ENCODE measurements at places on chromosomes 3 and 15.

DNA sequence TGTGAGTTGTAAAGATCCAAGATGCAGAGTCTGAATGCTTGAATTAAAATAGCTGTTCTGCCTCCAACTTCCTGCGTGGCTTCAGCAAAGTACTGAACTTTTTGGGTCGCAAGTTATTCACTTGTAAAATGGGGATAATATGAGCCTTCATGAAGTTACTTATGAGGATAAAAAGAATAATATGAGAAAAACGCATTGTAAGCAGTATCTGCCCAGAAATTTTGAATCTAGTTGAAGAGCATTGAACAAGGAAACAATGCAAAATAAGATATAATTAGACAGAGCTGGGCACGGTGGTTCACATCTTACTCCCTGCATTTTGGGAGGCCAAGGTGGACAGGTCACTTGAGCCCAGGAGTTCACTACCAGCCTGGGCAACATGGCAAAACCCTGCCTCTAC lies 37.8 kb downstream of the AQP9 start:
- DNase-seq: no peak

DNA sequence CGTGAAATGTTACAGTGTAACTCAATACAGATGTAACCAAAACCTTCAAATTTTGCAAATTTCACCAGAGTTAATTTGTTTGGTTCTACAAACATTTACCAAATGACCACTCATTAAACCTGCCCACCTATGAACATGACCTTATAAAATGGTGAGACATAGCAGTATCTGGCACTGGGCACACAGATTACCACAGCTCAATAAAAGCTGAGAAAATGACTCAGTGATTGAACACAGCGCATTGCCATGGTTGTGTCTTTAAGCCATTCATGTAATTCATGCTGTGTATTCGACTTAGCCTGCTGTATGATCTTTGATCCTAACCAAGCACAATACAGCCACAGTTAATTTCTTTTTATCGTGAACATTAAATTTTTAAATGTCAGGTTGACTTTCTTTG lies 11.3 kb downstream of the PPARG start:
- no peak for DNase-seq

GRCh38 chr15:39392469-39393047 lies 188.3 kb upstream of the THBS1 start:
- no peak for DNase-seq

GRCh38 chr3:24682141-24682547 lies 187.5 kb upstream of the THRB start:
- DNase-seq: peak; percentile 82

GRCh38 chr3:20015525-20015924 lies 3.5 kb upstream of the PP2D1 start:
- no peak for DNase-seq

GRCh38 chr15:55253580-55253979 lies 36.0 kb downstream of the RAB27A start:
- DNase-seq: peak; percentile 4

DNA sequence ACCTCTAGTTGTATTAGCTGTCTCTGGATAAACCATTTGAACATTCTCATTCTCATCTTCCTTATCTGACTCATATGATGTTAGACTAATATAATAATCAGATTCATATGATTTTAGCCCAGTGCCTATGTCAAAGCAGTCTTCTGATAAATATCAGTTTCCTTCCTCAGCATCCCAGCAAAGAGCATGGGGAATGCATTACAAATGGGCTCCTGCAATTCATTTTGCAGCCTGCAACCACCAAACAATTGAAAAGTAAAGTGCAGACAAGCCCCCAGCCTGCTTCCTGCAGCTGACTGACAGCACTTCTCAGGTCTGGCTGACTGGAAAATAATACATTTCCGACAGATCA lies 78.2 kb upstream of the STAC start:
- no peak for DNase-seq

DNA sequence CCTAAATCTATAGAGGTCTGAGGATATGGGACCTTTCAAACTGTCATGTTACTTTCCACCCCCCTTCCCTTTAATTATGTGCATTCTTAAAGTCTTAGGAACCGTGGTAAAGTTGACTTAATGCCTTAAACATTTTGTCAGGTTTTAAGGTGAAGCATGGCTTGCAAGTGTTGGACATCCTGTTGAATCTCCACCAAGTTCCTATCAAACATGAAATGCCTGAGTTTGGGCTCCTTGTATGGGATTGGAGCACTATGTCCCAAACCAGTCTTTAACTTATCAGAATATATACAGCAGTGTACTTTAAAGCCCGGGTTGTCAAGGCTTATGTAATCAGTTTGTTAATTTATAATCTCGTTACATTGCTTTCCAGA lies 1.1 kb downstream of the SNRK start:
- no peak for DNase-seq

GRCh38 chr3:99330281-99330680 lies 308.1 kb upstream of the COL8A1 start:
- DNase-seq: no peak

GRCh38 chr15:95293456-95294031 lies 1037.0 kb upstream of the NR2F2 start:
- peak; percentile 28 for DNase-seq

DNA sequence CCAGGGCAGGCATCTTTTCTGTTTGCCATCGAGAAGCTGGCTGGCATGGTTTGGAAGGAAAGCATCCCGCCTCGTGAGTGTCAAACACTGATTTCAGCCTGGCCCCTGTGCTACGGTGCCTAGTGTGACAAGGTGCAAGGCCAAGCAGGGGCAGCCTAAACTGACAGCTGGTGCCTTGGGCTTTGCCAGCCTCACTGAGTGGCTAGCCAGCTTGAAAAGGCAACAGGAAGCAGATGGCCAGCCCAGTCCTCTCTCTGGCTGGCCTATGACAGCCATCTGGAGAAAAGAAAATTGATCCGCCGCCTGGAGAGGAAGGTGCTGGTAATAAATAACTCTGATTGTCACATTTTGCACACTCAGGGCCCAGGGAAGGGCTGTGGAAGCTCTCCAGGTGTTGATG lies 52.2 kb downstream of the C3orf85 start:
- no peak for DNase-seq

- no peak for DNase-seq
Observed at GRCh38 chr15:49808341-49808740, 187.5 kb downstream of the DTWD1 start.

DNA sequence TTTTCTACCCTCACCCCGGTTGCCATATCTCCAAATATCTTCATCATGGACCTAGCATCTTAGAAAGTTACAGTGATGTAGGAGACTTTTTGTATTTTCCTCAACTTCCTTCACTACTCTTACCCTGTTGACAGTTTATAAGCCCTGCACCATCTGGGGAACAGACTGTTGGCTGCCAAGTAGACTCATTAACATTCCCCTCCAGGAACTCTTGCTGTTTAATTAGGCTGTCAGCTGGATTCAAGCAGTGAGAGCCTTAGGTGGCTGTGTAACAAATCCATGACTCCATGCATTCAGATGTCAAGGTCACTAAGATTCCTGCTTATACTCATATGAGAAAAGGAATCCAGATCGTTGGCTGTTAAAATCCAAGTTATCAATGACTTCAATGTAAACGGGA lies 198.3 kb downstream of the NAALADL2 start:
- DNase-seq: no peak

DNA sequence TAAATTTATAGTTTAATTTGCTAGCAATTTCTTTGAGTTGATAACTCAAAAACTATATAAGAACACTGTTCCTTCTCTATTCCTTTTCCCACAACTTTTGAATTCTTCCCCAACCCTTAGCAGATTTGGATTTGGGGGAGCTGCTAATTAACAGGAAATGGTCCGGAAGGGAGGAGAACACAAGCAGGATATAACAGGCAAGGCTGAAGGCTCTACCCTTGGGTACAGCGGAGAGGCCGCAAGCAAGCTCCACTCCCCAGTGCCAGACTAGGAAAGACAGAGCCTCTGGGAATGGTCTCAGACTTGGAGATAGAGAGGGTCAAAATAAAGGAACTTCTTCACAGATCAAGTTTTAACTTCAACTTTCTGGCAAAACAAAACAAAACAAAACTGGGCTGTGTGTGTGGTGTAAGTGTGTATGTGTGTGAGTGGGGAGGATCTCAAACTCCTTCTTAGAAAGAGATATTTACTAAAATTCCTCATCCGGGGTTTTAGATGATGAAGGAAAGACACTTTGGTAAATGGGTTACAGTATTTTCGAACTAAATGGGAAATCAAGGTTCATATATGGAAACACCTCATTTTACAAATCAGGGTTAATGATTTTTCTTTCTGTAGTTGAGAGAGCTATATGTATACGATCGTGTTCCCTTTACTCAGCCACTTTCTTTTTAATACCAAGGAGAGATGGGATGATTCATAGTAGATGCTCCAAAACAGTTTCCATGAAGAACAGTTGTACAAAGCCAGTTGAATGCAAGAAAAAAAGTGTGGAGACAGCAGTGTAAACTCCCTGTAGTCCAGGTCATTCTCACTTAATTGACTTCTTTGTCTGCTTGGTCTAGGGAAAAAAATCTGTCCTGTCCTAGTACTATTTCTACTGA lies 161.1 kb downstream of the TP63 start:
- DNase-seq: no peak

GRCh38 chr15:64562003-64562640 lies 101.7 kb downstream of the ZNF609 start:
- no peak for DNase-seq

- DNase-seq: peak; percentile 49
Observed at GRCh38 chr15:43441316-43441715, 51.6 kb downstream of the TP53BP1 start.

- no peak for DNase-seq
Observed at GRCh38 chr3:186618318-186618938, 5.6 kb downstream of the AHSG start.

GRCh38 chr3:72830452-72831223 lies 17.6 kb downstream of the SHQ1 start:
- peak; percentile 64 for DNase-seq

DNA sequence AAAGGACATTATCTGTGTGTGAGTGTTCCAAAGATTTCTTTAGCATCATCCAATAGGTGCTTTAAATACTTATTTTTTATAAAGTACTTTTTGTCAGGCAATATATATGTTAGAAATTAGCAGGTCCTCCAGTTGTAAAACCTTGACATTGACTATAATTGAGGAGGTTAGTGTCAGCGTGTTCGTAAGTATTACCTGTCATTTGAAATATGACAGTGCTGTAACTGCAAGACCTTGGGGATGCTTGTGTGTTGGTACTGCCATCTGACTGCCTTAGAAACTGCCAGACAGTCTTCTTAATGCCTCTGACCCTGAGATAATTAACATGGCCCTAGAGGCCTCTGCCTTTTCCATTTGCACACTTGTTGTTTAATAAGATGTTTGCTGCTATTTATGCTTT lies 170.7 kb downstream of the NAALADL2 start:
- no peak for DNase-seq

DNA sequence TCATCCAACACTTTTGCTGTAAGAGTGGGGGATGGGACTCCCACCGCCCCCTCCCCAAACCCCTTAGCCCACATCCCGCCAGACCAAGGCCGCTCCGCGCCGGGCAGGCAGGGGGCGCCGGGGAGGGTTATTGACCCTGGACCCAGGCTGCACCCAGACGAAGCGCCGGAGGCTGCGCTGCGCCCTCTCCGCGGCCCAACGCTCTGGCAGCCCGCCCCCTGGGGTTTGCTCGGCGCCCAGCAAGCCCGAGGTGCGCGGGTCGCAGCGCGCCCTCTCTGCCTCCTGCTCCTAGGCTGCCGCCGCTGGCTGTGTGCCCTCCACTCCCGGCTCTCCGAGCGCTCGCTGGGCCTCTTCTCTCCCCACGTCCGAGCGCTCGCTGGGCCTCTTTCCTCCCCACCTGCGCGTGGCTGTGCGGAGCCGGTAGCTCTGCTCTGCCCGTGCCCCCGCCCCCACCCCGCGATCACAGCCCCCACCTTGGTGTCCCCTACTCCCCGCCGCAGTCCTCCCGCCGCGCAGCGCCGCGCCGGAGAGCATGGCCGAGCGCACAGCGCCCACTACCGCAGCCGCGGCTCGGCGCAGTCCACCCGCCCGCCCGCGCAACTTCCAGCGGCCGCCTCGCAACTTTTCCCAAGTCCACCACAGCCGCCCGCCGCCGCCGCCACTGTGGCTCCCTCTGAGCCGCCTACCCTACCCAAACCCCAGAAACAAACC lies 1.2 kb downstream of the MECOM start:
- peak; percentile 40 for DNase-seq

GRCh38 chr3:152713989-152714388 lies 120.9 kb upstream of the P2RY1 start:
- no peak for DNase-seq

DNA sequence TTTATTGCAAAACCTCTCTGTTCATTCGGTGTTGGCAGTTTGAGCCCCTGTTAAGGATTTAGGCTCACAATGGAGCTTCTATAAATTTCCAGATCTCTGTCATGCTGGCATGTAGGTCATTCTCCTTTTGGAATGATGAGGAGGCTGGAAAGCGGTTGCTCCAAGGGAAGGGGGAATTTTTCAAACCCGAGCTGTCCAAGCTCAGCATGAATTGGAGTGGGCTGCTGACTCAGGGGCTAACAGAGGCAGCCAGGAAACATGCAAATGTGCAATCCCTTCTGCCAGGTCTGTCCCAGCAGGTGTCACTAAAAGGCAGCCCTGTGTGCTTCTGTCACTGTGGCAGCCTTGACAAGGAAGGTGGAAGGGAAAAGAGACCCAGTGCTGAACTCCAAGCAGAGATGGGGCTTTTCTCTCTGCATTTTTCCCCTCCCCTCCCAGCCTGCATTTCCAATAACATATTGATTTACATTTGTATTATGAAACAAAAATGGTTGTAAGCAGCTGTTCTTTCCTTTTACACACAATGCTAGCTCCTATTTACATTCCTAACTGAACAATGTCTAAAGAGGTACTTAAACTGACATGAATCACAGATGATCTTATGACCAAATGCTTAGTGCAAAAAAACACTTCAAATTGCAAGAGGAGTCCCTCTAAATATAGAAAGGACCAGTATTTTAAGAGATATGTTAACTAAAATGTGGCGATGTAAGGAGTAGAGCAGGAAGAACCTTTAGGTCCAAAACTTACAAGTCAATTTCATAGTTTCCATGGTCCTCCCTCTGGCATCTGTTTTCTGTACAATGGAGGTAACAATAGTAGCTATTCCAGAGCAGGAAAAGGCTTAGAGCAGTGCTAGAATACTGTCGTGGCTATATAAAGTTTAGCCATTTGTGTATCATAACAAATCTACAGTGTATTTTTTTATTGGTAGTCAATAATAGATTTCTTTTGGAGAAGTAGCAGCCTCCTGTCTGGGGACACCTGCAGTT lies 84.5 kb upstream of the ATP10A start:
- DNase-seq: peak; percentile 51

DNA sequence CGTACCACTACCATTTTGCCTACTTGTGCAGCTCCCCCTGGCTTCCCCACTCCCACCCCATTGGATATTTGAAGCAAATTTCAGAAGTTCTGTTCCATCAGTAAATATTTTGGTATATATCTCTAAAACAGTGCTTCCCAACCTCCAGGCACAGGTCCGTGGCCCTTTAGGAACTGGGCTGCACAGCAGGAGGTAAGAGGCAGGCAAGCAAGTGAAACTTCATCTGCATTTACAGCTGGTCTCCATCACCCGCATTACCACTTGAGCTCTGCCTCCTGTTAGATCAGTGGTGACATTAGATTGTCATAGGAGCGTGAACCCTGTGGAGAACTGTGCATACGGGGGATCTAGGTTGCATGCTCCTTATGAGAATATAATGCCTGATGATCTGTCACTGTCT lies 97.2 kb upstream of the LRRFIP2 start:
- DNase-seq: no peak
